NCI-H1092 (cell line): ENCODE measurements at places on chromosomes 2 and 18.

DNA sequence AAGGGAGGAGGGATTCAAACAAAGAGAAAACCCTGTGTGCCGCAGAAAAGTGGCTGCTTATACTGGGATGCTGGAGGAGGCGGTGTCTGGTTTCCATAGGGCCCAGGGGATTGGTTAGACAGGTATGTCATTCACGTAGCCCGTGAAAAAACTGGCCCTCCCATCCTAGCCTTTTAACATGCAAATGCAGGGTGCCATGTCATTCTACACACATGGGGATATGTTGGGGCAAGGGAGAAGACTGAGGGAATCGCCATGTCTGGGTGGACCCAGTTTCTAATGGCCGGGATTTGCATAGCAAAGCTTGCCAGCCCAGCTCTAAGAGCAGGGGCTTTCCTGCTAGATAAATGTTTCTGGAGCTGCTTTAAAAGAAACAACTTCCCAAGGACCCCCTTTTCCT lies 8.2 kb upstream of the RNU2-63P start:
- DNase-seq: no peak

DNA sequence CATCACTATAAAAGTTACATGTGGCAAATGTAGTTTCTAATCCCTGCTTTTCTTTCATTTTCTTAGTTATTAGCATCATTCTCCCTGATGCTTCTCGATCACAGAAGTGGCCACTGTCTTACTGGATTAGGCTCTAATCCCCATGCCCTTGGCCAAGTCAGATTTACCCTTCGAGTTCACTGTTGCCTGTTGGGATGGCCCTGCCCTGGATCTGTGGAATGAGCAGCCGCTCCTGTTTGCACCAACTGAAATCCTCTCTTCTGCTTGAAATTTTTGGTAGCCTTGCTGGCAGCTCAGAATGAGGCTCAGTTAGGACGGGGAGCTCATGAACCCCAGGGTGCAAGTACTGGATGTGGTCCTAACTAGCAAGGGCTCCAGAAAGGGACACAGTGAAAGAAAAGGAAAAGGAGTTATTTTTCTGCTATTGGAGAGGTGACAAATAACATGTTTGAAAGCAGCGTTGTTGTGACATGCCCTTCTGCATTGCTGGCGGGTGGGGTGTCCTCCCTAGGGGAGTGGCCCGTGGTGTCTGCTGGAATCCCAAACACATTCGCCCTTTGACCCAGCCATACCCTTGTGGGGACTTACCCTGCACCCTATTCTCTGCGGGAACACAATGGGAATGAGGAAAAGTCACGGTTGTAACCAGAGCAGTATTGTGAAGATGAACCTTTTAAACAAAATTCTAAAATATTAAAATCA lies 34.5 kb downstream of the RBFA start:
- no peak for DNase-seq

DNA sequence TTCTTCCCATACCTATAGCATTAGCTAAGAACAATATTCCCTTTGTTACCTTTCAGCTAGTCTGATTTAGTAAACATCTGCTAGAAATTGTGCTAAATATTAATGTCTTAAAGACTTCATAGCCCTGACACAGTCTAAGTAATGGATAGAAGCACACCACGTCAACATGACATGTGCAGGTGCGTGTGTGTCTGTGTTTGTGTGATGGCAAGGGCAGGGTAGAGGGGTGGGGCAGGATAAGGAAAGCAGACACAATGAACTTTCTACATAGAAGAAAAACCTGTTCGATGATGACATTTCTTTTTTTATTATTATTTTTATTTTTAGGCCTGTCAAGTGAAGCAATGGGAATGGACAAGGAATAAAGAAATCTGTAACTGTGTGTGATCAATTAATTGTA lies 223.3 kb downstream of the NOL4 start:
- DNase-seq: no peak

DNA sequence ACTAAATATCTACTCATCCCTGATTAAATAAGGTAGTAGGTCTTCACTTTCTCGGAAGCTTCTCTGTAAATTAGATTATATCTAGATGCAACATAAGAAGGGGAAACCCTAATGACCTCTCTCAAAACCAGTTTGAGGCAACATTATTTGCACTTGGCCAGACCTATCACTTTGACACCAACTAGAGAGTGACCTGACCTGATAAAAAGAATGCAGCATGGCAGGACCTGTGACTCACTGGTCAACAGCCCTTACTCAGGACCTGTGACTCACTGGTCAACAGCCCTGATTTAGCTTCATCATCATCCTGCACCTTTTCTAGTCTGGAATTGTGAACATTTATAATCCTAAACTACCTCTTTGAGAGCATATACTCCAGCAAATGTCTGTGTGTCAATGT lies 1957.7 kb upstream of the CELF4 start:
- DNase-seq: no peak

DNA sequence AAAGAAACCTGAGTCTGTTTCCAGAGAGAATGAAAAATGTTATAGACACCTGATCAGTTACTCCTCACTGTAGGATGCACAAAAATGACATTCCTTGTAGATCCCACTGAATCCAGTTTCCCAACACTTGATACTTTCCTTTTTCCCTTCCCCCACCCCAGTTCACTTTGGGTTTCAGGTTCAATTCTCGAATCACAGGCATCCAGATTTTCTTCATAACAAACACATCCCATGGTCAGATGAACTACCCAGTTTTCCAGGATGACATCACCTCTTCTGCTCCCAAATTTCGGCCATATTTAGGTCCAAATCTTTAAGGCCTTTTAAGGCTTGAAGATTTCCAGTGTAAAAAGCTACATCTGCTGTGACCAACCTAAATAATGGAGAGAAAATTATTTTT lies 51.5 kb downstream of the UGP2 start:
- no peak for DNase-seq

DNA sequence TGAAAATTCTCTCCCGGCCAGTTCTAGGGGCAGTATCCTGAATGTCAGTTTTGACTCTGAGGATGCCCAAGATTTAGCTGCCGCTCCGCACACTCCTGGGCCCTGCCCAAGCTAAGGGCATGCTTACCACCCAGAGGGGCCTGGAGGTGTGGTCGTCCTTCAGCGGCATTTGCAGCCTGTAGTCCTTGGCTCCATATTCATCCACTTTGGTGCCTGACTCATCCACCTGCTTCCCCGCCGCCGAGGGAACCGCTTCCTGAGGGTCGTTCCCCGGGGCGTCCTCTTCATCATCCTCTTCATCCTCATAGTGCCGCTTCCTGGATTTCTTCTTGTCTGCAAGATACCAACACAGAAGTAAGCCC lies 577 bp downstream of the ERCC3 start:
- no peak for DNase-seq

GRCh38 chr2:71457123-71457915 lies 4.0 kb downstream of the DYSF start:
- DNase-seq: no peak

DNA sequence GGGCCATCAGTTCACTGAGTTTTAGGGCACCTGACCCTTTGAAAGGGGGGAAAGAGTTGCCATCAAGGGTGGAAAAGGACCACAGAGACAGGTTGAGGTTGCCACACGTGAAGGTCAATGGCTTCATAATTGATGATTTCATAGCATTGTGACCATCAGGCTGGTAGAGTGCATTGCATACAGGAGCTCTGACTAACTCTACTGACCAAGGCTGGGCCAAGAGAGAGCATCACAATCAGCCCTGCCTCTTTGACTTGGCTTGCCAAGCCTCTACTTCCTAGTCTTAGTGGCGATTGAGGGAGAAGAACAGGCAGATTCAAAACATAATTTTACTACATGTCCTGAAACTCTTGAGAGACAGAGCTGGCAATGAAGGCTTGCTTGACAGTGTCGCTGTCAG lies 5.8 kb upstream of the TNP1 start:
- no peak for DNase-seq

DNA sequence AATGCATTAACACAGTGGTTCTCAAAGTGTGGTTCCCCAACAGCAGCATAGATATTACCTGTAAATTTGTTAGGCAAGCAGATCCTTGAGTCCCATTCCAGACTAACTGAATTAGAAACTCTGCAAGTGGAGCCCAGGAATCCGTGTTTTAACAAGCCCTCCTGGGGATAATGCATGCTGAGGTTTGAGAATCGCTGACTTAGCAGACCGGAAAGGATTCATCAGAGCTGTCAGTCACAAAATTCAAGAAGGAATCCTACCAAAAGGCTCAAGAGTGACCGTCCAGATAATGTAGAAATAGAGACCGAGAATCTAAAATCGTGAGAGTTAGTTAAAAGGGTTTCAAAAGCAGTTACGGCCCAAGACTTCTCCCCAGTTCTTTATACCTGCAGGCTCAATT lies 66.9 kb downstream of the LOXHD1 start:
- no peak for DNase-seq

DNA sequence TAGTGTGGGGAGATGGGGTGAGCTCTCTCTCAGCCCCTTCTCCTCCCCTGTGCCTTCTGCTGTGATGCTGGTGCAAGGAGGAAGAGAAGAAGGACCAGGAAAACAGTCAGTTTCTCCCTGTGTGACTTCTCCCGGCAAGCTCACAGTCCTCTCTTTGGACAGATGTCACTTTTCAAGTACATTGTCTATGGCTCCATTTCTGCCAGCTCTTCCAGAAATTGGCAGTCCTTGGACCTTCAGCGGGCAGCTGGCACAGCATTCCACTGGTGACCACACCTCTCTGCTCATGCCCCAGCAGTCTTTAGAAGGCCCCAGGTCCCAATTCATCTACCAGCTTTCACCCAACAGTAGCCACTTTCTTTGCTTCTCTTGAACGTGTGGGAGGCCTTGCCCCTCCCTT lies 63.9 kb downstream of the AOX1 start:
- DNase-seq: no peak

DNA sequence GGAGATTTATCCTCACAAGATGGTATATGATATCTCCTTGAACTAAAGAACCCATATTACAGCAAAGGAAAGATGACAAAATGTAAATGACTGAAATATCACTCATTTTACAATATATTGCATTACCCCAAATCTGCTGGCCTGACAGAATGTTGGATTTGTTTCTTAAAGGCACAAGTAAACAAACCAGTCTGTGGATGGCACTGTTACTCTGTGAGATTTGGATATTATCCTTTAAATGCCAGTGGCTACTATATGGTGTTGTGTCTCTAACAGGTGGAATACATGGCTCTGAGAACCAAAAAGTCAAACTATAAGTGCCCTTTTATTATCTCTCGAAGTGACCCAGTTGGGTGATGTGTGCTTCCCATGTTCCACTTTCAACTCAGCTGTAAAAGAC lies 125.7 kb downstream of the PDE1A start:
- no peak for DNase-seq

DNA sequence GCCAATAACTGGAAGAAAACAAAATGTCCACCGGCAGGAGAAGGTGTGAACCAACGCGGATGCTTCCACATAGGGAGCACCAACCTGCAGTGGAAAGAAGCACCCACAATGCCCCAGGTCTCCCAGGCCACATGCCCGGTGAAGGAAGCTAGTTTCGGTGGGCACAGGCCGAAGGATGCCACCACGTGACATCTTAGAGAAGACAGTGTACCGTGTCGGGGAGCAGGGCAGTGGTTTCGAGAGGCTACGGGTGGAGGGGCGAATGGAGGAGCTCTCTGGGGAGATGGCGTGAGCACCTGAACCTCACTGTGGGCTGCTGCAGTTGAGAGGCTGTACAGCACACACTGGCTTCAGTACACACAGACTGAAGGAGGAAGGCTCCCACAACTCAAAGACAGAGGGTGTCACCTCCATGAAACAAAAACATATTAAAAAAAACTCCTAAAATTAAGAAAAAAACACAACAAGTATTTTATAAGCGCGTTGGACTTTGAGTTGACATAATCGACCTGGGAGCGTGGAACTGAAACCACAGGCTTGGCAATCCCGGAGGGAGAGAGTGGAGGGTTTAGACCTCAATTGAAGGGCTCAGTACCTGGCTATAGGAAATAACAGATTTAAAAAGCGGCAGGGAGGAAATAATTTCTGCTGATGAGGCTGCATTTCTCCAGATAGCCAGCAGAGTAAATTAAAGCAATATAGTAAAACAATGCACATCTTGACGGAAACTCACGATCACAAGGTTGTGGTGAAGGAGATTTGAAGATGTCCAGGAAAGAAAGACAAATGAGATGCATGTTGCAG lies 160.1 kb downstream of the RTP5 start:
- no peak for DNase-seq

DNA sequence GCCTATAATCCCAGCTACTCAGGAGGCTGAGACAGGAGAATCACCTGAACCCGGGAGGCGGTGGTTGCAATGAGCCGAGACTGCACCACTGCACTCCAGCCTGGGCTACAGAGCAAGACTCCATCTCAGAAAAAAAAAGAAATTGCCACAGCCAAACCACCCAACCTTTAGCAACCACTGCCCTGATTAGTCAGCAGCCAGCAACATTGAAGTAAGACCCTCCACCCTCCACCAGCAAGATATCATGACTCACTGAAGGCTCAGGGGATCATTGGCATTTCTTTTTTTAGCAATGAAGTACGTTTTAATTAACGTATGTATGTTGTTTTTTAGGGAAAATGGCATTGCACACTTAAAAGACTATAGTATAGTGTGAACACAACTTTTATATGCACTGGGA lies 349.1 kb upstream of the ACVR2A start:
- DNase-seq: no peak

DNA sequence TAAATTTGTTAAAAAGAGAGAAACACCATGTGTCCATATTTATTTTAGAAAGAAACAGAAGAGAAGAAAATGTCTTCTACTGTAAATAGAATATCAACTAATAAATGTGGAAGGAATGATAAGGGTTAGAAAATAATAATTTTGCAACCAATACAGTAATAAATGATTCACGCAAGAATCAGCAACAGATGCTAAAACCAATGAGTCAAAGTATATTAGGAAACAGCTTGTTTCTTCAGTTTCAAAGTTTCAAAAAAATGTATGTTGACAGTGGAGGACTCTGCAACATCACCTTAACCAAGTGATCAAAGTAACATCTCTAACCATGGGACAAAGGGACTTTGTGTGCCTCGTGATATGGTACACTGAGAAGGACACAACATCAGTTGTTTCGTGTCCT lies 147.0 kb downstream of the TWIST2 start:
- DNase-seq: no peak

- no peak for DNase-seq
Measured at GRCh38 chr18:11118051-11118766, 31.2 kb downstream of the PIEZO2 start.

DNA sequence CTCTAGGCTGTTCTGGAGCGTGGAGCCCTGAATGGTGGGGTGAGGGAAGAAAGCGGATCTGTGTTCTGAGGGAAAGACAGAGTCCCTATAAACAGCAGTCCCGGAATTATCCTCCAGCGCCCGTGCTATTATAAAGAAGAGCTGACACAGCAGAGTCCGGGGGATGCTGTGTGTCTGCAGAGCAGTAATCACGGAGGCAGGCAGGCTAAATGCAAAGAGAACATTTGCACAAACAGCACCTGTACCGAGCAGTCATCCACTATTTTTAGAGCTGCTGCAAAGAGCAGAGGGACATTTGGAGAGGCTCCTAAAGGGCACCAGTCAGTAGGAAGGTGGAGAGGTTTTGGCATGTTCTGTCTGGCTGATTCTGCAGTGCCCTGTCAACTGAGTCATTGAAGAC lies 293.8 kb upstream of the SLC14A2 start:
- DNase-seq: no peak

- no peak for DNase-seq
Measured at GRCh38 chr2:48450936-48451602, 78.9 kb upstream of the STON1 start.

GRCh38 chr2:177598326-177599138 lies 206.0 kb downstream of the AGPS start:
- no peak for DNase-seq

- DNase-seq: no peak
Measured at GRCh38 chr18:49731421-49731841, 81.9 kb downstream of the ACAA2 start.
